ENCODE measurements at places on chromosomes 1 and 21. TPM values are rescaled to one million over a fixed set of nuclear protein-coding genes. Genes with fewer than 3 reads are reported as not detected.

CASZ1 gene
- total RNA-seq, result 0.65 TPM

ZFP69B gene
- 3.2 TPM for total RNA-seq

FYB2 gene
- not detected for total RNA-seq

CLCA1 gene
- not detected for total RNA-seq

C8A gene
- not detected for total RNA-seq

RNF186 gene
- not detected for total RNA-seq

DIO1 gene
- total RNA-seq, result not detected

UMODL1 gene
- not detected for total RNA-seq

RUNX1 gene
- total RNA-seq, result 5.2 TPM

GJA8 gene
- total RNA-seq, result not detected

KIF26B gene
- total RNA-seq, result 0.32 TPM

KRTAP7-1 gene
- total RNA-seq, result not detected

NUDT4B gene
- 20.1 TPM for total RNA-seq

AK4 gene
- 18.2 TPM for total RNA-seq

All from epithelial cell of umbilical artery (primary cell).